ENCODE measurements at places on chromosomes 6 and 20.
A peak's percentile ranks its signal among the peaks of the same experiment; 100 is the strongest.

DNA sequence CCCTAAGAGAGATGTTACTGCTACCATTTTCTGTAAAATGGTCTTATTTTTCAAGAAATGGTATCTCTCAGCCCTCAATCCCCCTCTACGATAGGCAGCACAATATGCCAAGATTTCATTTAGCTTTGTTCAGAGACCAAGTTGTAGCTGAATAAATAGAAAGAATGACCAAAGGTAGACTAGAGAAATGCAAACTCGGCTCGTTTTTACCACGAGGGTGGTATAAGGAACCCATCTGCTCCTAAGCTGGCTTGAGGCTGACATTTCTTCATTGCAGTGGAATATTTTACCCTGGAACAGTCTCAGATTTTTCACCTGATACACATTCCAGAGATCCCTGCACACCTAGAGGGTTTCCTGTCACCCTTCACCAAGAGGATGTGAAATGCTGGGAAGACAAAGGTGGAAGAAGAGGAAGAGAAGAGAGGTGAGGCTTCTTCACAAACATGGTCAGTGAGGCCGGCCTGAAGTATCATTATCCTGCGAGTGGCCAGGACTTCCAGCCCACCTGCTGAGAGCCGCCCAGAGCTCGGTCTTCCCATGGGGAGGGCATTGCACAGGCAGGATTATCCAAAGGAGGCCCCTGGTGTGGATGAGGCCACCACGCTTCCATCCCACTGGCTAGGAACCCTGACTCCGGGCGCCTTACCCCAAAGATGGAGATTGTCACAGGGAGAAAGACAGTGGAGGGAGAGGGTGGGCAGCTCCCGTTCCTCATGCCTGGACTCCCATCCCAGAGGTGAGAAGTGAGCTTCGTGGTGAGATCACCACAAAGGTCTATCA is 57.1 kb upstream of the AFDN start:
- DNase-seq, result no peak

DNA sequence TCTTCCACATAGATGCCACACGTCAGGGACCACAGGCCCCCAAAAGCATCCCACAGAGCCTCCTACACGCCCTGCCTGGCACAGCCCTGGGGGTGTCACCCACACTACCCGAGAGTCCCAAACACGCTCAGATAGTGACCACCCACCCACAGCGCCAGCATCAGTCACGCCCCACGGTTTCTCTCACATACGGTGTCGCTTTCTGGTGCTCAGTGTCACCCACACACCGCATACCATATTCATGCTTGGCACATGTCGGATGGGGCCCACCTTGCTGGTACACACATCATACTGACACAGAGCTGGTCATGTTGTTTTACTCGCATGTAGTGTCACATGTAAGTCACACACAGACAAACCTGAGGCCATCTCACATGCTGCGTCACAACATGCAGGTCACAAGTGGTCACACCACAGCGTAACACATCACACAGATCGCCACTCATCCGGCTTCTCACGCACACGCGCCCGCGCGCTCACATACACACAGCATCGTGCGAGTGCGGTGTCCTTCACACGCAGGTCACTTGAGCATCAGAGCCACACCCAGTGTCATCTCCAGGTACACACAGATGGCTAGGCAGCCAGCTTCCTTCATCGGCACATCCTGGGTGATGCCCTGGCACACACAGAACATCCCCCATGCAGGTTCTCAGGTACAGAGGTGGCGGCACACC is 3.4 kb downstream of the TEAD3 start:
- no peak for DNase-seq

DNA sequence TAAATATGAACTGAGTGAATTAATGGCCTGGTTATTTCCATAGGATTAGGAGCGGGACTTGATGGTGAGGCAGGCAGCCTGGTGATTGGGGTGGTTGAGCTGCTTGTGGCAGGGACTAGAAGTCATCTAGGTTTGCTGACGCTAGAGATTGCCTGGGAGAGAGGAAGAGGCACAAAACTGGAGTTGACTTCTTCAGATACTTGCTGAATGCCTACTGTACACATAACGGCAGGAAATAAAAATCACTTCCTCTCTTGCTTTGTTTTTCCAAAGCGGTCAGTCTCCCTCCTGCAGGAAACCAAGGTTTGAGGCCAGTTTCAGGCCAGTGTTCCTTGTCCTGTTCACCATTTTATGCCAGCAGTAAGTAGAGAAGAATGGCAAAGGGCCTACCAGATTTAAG is 36.7 kb upstream of the MYLIP start:
- DNase-seq, result peak; percentile 40

DNA sequence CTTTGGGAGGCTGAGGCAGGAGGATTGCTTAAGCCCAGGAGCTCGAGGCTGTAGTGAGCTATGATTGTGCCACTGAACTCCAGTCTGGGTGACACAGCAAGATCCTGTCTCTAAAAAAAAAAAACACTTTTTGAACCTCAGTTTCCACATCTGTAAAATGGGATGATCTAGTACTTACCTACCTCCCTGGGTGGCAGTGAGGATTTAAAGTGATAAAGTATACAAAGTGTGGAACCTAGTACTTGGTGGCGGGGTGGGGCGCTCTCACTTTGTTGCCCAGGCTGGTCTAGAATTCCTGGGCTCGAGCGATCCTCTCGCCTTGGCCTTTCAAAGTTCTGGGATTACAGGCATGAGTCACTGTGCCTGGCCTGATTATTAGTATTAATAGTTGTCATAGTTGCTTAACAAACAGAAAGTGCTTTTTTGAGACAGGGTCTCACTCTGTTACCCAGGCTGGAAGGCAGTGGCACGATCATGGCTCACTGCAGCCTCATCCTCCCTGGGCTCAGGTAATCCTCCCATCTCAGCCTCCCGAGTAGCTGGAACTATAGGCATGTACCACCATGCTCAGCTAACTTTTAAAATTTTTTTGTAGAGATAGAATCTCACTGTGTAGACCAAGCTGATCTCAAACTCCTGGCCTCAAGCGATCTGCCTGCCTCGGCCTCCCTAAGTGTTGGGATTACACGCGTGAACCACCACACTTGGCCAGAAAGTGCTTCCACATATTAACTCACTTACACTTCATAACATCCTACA is 7.0 kb upstream of the PLTP start:
- DNase-seq, result no peak
